SK-N-SH (cell line): ENCODE measurements at places on chromosomes 7 and 10. TPM values are rescaled to one million over a fixed set of nuclear protein-coding genes. Genes with fewer than 3 reads are reported as not detected.
A peak's percentile ranks its signal among the peaks of the same experiment; 100 is the strongest.

DNA sequence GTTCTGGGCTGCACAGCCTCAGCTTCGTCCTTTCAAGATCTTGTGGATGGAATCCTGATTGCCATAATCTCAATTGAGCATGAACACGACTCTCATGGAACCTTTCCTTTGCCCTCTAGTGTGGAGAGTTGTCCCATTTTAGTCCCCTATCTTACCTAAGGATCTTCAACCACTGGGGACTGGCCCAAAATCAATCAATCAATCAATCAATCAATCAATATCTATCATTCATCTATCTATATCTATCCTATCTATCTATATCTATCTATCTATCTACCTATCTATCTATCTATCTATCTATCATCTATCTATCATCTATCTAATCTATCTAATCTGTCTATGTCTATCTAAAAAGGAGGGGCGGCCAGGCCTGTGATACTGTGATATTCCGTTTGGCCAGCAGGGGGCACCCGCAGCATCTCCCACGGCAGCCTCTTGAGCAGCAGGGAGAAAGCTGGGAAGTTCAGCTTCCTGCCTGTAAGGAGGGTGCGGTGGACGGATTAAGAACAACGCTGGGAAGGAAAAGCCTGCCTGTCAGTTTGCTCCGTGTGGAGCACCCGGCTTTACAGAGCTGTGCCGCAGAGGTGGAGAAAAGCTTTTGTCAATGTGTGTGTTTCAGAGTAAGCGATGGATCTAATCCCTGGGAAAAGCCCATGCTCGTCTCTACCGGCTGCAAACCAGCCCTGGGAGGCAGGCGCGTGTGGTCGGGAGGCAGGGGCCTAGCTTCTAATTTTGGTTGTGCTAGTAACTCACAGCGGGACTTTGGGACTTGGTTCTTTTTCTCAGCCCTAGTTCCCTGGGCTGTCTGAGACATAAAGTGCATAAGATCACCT lies 124.9 kb downstream of the SH2D4B start:
- peak; percentile 77 for DNase-seq

DNA sequence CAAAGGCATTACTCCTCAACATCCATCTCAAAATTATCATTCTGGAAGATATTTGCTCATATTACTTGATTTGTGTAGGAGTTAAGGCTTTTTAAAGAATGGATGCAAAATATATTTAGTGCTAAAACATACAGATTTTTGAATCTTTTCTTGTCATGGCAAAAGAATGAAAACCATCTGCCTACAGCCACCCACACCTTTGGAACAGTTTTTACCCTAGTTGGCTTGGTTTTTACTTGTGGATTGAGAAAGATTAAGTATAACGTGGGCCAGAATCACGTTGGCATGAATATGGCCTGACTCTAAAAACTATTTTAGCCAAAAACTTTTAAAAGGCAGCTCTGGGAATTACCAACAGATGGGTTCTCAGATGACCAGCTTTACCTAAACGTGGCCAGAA lies 128.2 kb downstream of the SPAG6 start:
- DNase-seq: no peak

DNA sequence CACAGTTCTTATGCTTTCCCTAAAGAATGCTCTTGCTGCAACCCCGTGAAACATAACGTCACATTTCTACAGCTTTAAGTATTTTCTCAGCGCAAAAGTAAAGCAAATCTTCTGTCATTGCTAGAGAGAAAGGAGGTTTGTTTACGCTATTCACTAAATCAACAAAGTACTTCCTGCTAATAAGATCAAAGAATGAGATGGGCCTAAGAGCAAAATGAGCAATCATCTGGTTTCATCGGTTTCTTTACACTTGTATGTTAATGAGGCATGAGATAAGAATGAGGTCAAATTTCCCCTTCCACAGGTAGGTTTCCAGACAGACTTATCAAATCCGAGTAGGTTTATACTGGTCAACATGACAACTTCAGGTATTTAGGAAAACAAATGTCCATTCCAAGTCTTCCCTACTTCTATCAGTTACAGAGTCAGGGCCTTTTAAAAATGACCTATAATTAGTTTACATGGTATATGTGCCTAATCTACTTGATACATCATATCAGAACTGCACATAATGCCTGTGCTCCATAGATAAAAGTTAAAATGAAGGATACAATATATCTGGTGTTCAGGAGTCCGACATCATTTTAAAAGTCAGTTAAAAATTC lies 8.4 kb downstream of the USP6NL start:
- no peak for DNase-seq

DNA sequence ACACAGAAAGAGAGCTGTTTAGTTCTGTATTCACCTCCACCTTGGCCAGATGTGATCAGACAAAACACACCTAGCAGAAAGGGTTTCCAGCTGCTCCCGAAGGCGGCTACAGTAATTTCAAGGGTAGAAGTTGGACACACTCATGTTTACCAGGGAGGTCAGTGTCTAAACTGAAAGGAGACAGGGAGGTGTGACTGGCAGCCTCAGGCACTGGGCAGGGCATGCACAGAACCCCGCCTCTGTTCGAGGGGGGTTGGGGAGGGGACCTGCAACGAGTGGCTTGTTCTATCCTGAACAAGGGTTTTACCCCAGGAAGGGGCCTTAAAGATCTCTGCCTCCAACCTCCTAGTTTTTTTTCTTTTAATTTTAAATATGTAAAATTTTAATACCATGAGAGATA lies 49.6 kb downstream of the BPGM start:
- DNase-seq: no peak

- peak; percentile 89 for DNase-seq
Measured at GRCh38 chr10:97584060-97584797, at the start of gene HOGA1. Gene HOGA1 (plus strand): TSS chr10:97584389. CDS start chr10:97584704, 315 bp downstream.

DNA sequence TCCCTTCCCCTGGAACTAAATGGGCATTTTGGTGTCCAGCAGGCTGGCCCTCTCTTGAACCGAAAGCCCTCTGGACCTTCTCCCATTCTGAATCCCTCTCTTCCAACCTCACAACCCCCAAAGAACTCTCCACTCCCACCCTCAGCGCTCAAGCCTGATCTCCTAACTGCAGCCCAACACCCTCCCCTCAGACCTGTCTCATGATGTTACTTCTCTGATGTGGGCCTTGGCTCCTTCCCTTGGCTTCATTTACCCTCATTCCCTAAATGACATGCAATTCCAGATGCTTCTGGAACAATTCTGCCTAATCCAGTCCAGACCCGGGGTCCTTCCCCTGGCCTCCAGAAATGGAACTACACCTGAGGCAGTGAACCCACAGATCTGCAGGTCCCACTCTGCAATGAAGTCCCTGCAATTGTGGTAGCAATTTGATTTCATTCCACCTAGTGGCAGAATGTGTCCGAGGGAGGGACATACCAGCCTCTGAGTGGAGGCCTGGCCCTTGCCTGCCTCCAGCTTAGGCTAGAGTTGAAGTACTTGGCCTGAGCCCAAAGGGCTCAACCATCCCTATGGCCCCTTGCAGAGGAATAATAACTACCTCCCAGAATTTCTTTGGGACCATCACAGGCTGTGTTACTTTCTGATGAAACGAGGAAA lies 4.1 kb upstream of the CEP41 start:
- no peak for DNase-seq

DNA sequence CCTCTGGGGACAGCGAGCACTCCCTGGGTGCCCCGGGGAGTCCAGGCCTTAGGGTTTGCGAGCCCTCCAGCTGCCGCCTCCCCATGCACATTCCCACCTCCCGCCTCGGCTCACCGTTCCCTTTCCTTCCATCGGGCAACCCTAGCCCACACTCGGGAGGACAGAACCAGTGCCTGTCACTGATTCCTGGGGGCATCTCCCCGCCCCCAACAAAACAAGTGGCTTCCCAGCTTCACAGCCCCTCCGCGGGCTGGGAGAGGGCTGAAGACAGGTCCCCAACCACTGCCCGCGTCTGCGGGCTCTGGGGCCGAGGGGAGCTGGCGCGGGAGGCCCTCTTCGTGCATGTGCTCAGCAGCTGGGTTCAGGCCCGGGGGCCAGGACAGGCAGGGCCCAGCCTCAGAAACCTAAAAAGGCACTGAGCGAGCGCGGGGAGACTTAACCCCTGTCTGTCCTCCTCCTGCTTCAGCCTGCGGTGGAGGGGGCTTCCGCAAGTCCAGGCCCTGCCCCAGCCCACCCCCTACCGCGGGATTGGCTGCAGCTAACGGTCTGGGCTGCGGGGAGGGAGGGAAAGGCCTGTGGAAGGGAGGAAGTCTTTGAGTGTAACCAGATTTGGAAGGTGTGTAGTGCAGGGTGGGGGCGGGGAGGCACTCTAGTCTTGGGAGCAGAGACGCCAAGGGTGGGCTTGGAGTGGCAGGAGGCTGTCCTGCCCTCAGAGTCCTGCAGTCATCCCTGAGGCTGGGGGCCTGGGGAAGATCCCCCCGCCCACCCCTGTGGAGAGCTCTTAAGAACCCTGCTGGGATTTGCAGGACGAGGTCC lies 1.2 kb downstream of the FLNC start:
- peak; percentile 74 for DNase-seq

GRCh38 chr7:43302211-43302711 lies 189.8 kb downstream of the HECW1 start:
- no peak for DNase-seq

DNA sequence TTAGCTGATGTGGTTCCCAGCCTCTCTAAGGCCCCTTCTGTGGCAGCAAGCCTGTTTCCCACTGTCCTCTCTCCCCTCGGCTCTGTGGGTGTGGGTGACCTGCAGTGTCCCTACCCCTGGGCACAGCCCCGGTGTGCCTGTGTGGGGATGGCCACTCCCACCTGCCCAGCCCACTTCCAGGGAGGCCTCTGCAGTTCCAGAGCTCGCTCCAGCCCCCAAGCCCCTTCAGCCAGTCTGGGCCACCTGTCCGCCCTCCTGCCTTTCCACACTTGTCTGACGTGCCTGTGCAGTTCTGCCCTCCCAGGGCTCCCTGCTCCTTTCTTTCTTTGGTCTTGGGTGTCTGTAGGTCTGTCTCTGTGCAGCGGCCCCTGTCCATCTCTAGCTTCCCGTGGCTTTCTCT lies 127.0 kb upstream of the PPIF start:
- peak; percentile 58 for DNase-seq

DNA sequence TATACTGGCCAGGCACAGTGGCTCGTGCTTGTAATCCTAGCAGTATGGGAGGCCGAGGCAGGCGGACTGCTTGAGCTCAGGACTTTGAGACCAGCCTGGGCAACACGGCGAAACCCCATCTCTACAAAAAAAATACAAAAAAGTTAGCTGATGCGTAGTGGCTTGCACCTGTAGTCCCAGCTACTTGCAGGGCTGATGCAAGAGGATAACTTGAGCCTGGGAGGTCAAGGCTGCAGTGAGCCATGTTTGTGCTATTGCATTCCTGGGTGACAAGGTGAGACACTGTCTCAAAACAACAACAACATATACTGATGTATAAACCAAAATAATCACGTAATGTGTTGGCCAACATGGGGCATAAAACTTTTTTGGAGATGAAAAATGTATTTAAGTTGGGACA lies 6.4 kb upstream of the NPM3 start:
- DNase-seq: no peak

GRCh38 chr7:68429411-68430117 lies 1168.7 kb upstream of the AUTS2 start:
- DNase-seq: no peak

GRCh38 chr10:119029613-119030420 lies at the start of gene NANOS1:
Gene NANOS1 (plus strand): TSS chr10:119029714. CDS start chr10:119029802, 88 bp downstream.
- no peak for DNase-seq

- no peak for DNase-seq
Measured at GRCh38 chr10:14547816-14548215, 217.1 kb upstream of the FRMD4A start.

DNA sequence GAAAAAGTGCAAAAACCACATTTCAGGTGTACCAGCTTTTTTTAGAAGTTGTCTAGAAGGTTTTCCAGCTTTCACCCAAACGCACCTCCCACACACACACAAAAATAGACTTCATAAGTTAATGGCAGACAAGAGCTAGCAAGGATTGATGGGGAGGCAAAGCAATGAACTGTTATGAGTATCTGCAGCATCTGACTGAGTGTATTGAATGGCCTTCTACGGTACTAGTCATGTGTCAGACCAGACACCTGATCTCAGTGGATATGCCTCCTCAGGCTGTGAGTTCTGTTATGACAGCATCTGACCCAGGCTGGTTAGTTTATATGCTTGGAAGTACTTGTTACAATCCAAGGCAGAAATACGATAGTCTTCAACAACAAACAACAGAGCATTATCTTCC lies 406.1 kb upstream of the AUTS2 start:
- no peak for DNase-seq

GRCh38 chr10:111127081-111127848 lies 50.4 kb downstream of the ADRA2A start:
- peak; percentile 46 for DNase-seq

DNA sequence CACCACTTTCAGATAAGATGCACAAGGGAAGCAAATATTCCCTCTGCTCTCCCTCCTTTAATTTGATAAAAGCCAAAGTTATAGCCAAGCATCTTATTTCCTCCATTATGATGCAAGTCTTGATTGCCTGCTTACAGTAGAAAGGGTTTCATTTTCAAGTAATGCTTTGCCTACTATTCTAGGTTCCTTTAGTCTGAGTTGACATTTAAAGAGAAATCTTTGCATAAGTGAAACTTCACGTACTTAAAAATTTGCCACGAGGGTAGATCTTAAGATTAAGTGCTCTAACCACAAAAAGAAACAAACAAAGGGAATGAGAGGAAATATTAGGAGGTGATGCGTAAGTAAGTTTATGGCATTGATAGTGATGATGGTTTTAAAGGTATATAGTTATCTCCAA lies 78.1 kb upstream of the VWDE start:
- no peak for DNase-seq

- no peak for DNase-seq
Measured at GRCh38 chr7:631291-631711, 95.2 kb upstream of the DNAAF5 start.

GRCh38 chr7:2787251-2787951 lies 56.7 kb downstream of the GNA12 start:
- no peak for DNase-seq

DNA sequence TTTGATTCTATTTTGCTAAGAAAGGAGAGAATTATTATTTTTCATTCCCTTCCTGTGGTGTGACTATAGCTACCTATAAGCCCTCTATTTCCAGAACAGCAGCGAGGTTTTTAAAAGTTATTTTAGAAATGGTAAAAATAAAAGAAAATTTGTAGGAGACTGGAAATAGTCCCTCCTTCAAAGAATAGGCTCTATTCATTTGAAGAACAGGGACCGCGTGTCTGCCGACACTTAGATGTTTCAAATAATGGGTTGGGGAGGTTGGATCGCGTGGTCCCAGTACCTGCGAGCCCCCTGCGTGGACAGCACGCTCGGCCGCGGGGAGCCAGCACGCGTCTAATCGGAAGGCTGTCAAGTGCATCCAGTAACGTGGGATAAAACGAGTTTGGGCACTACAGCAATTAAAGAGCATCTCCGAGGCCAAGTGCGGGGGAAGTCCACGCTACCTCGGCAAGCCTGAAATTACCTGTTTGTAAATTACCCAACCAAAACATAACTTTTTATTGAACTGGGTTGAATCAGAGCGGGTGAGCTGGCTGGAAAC lies 1.0 kb downstream of the CACNA2D1 start:
- peak; percentile 62 for DNase-seq

GRCh38 chr10:119700321-119700954 lies 25.4 kb upstream of the INPP5F start:
- DNase-seq: no peak

The GPR158 gene
- polyA plus RNA-seq: not detected in 2 replicates

The RARRES2 gene
- 0.26 and 0.43 TPM in 2 replicates for polyA plus RNA-seq

The LDB3 gene
- polyA plus RNA-seq: 0.48 and 0.73 TPM in 2 replicates

The HOXA10 gene
- not detected in 2 replicates for polyA plus RNA-seq

The HTR5A gene
- polyA plus RNA-seq: not detected in 2 replicates
